Lung microvascular endothelial cell (primary cell): ENCODE measurements at places on chromosomes 6 and 20.

GRCh38 chr6:139173172-139173571 is 38.3 kb downstream of the HECA start:
- DNase-seq = no peak

GRCh38 chr6:54094293-54094692 is 16.9 kb upstream of the MLIP start:
- DNase-seq = no peak

- no peak for DNase-seq
Observed at GRCh38 chr20:54560357-54560756, 85.0 kb downstream of the DOK5 start.

- DNase-seq = no peak
Observed at GRCh38 chr6:72864799-72865198, 242.9 kb downstream of the KCNQ5 start.

DNA sequence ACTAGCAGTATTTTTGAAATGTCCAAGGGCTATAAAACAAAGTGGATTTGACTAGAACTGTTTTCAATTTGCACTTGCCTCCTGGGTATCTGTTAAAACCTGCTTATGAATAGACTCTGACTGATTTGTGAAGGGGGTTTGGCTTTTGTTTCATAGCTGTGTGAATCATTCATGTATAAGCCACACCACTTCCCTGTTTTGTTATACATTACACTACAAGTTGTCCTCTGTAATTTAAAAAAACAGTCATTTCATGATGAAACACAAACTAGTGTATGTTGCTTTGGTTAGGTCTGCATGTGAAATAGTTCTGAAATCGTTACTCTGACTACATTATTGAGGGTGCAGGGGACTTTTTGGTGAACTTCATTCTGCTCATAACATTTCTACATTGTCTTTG is 121.7 kb downstream of the NKAIN2 start:
- no peak for DNase-seq

- DNase-seq = no peak
Observed at GRCh38 chr6:147569788-147570187, 61.3 kb downstream of the SAMD5 start.

DNA sequence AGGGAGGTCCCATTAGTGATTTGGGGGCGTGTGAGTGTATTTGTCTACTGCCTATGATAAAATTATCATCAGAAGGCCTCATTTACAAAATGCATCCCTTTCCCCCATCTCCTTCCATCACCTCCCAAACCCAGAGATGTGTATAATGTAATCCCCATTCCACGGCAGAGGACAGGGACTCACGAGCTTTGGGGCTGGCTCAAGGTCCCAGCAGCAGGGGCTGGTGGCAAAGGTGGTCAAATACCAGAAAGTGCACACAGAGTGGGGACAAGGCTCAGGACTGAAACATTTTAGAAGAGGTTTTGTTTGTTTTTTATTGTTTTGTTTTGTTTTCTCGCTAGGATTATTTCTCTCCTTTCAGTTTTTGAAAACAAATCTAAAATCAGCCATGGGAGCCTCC is 68.5 kb upstream of the TOP1 start:
- no peak for DNase-seq

GRCh38 chr20:4411744-4412143 is 310.0 kb upstream of the PRND start:
- no peak for DNase-seq

DNA sequence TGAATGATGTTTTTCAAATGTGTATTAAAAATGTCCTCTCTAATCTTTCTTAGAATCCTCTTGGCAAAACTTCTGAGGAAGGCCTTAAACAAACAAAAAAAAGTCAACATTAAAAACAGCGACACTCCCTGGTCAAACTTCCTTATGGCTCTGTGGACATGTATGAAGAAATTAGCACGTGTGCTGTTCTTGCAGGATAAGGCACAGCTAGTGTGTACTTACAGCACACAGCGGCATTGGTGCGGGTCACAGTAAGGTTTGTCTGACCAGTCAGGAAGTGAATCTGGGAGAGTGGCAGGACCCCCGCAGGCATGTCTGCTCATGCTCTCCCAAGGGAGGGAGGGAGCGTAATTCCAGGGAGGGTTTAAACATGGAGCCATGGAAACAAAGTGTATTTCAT is 38.8 kb downstream of the SLC22A1 start:
- no peak for DNase-seq

- no peak for DNase-seq
Observed at GRCh38 chr6:70351461-70351860, 48.6 kb upstream of the COL9A1 start.

GRCh38 chr20:44026647-44027342 is 112.1 kb downstream of the TOX2 start:
- no peak for DNase-seq

GRCh38 chr6:128672023-128672422 is 151.6 kb upstream of the PTPRK start:
- no peak for DNase-seq

GRCh38 chr20:45441746-45442145 is 25.8 kb downstream of the PIGT start:
- DNase-seq = no peak

DNA sequence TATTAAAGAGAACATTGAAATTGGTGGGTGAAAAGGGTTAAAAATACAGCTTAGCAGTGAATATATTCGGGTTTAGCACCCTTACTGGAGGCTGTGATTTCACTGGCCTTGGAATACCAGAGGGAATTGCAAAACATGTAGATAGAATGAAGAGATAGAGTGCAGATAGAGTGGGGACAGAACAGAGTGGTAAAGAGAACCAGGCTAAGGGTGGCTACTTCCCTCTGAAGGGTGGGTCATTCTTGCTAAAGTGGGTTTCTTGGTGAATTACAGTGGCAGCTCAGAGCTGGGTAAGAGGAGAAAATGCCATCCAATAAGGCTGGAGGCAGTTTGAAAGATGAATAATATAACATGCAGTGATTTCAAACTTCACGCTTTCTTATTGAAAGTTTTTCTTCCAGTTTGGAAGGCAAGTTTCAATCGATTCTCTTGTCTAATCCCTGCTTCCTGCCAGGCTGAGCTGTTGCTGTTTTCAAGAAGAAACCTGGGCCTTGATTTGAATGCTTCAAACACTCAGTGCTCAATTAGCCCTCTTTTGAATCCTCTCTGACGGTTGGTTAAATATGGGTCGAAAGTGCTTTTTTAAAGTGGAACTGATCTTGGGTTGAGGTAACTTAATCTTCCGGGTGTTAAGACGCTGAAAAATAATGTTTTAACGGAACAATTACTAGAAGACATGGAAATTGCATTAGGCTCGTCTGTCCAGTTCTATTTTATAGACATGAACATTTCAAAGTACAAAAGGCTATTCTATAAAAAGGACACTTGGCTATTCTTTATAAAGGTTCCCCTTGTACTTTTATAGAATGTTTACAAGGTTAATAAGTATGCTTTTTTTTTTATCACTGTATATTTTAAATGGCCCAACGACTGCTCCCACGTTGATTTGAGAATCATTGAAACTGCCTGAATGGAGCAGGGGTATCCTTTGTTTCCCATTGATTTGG is 203.3 kb downstream of the BCAS1 start:
- DNase-seq = no peak

DNA sequence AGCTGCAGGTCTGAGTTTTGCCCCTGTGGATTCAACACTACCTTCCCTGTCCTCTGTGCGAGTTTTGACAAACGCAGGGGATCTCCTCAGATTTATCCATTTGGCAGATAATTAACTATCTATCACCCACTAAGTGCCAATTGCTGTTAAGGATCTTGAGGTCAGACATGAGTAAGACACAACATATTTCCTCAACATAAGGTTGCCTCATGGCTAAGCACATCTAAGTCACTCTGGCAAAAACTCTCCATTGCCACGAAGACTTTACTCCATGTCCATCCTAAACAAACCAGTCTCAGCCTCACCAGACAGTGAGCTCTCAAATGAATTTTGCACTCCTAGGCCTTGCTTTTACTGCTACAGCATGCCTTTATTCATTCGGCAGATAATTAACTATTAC is 408.4 kb downstream of the MAFB start:
- no peak for DNase-seq

GRCh38 chr6:105301756-105302616 is 100.9 kb downstream of the PREP start:
- no peak for DNase-seq

DNA sequence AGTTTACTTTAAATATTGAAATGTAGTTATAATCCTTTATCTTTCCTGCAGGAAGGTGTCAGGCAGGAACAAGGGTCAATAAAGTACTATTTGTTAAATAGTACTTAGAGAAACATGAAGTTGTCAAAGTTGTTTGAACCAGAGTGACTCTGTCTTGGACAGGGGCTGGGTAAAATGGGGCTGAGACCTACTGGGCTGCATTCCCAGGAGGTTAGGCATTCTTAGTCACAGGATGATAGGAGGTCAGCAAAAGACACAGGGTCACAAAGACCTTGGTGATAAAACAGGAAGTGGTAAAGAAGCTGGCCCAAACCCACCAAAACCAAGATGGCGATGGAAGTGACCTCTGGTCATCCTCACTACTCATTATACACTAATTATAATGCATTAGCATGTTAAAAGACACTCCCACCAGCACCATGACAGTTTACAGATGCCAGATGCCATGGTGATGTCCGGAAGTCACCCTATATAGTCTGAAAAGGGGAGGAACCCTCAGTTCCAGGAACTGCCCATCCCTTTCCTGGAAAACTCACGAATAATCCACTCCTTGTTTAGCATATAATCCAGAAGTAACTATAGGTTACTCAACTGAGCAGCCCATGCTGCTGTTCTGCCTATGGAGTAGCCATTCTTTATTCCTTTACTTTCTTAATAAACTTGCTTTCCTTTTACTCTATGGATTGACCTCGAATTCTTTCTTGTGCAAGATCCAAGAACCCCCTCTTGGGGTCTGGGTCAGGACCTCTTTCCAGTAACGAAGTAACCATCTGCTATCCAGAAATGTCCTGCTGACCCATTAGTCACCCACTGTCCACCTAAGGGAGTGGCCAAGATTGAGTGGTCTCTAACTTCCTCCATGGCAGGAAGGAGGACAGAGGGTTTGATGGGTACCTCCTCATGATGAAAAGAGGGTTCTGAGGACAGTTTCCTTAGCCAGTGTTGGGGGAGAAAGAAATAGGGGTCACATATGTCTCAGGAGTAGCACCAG is 19.6 kb downstream of the SLC22A2 start:
- no peak for DNase-seq

DNA sequence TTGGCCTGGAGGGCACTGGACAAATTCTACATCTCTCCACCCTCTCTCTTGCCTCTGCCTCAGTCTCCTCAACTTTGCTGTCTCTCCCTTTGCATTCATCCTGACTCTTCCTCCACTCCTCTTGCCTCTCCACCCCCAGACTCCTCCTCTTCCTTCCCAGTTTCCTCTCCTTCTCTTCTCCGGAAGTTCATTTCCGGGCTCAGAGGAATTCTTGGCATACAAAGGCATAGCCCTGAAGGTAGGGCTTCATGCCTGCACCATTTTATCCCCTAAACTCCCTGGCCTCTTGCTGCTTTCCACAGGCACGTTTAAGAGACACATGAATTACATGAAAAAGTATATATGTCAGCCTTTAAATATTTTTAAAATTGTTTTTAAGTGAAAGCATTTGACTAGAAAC is 10.6 kb downstream of the BFSP1 start:
- DNase-seq = peak; percentile 58

DNA sequence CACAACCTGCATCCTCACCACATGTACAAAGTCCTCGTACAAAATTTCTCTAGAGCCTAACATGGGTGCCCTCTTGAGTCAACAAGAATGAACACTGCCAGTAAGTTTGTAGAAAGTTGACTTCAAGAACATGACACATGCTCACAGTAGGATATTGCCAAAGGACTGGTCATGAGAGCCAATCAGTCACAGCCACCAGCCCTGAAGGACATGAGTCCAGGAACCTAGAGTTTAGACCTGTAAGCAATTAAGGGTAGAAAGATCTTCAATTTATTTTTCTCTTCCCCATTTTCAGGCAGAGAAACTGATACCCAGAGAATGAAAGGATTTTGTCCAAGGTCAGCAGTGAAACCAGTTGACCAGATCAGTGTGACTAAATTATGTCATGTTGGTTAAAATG is 96.1 kb downstream of the MAFB start:
- no peak for DNase-seq

DNA sequence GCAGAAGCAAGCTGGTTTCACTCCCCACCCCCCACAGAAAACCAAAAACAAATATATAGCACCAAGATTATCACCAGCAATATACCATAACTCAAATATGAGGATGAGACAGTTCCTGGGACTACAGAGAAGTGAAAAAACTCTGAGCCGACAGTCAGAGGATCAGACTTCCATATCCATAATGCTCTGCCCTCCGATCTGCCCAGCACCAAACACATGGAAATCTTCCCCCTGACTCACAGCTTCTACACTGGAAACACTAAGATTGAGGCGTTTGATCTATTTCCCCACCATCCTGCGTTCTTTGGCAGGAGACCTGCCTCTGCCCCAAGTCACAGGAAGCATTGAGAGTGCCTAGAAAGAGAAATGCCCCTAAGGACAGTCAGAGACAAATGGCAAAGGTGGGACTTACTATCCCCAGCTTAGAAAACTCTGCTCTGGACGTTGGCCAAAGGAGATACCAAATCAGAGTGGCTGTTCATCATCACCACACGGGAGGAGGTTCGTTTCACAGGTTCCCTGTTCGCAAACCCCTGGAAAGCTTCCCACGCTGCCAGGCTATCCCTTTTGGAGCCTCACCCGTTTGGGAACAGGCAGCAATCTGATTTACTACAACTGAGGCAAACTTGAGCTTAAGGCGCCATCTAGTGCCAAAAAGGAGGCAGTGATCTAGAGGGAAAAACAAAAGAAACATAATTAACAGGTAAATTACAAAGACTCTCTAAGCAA is 48.7 kb upstream of the SRSF6 start:
- peak; percentile 51 for DNase-seq

DNA sequence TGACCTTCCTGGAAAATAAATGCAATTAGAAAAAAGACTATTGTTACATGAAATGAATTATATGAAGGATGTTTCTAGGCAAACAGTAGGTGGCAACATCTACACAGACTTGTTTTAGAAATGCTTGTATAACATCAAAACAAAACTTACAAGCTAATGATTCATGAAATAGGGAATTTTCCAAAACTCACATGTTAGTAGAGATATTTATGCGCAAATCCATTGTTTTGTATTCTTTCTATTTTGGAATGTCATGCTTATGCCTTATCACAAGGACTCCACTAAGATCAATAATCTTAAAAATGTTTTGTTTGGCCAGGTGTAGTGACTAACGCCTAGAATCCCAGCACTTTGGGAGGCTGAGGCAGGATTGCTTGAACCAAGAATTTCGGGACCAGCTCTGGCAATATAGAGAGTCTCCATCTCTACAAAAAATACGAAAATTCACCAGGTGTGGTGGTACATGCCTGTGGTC is 32.3 kb upstream of the LGSN start:
- peak; percentile 22 for DNase-seq

- no peak for DNase-seq
Observed at GRCh38 chr6:6851949-6852261, 255.9 kb upstream of the RREB1 start.
